ENCODE measurements at places on chromosomes 6 and 20.

DNA sequence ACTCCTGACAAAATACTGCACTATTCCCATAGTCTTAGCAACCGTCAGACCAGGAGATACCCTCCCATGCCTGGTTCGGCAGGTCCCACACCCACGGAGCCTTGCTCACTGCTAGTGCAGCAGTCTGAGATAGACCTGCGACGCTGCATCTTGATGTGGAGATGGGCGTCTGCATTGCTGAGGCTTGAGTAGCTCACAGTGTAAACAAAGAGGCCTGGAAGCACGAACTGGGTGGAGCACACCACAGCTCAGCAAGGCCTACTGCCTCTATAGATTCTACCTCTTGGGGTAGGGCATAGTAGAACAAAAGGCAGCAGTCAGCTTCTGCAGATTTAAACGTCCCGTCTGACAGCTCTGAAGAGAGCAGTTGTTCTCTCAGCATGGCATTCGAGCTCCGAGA is 25.4 kb downstream of the TMEM244 start:
- DNase-seq, result no peak

GRCh38 chr6:145809211-145809610 is 5.4 kb downstream of the FBXO30 start:
- DNase-seq, result no peak

GRCh38 chr20:19404826-19405225 is 192.4 kb downstream of the SLC24A3 start:
- DNase-seq, result no peak

GRCh38 chr6:145036848-145037567 is 698.3 kb downstream of the EPM2A start:
- no peak for DNase-seq

GRCh38 chr20:42097741-42098140 is 479.6 kb upstream of the CHD6 start:
- DNase-seq, result no peak

- no peak for DNase-seq
These were observed 148.8 kb upstream of the PROKR2 start for GRCh38 chr20:5465604-5465927.
